NCI-H2081 treated with DMSO at 0.1 percent for 48 hours (cell line): ENCODE measurements at places on chromosomes 7 and 10.

DNA sequence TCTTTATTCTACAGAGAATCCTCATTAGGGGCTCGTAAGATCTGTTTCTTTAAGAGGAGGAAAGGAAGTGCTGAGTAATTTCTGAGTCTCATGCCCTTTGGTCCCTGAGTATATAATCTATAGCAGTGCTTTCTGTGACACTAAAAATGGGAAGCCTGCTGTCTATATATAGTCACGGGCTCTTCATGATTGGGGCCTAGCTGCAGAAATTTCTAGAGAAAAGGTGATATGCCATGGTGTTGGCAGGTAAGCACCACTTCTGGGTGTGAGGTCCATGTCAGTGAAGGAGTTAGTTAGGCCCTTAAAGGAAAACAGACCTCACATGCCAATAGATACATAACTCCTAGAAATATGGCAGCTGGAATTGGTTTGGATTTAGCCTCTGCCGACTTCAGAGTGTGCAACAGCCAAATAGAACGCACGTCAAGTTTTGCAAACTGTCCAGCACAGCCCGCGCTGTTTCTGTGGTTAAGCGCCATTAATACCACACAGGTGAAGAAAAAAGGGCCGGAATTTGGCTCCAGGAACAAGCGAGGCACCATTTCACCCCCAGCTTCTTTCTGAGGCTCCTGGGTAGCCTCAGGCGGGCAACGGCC lies 123.2 kb downstream of the TACC2 start:
- DNase-seq: no peak

GRCh38 chr7:142384493-142384922 lies 126.7 kb upstream of the PRSS58 start:
- no peak for DNase-seq

GRCh38 chr10:49270565-49270964 lies 28.4 kb upstream of the C10orf71 start:
- DNase-seq: no peak

DNA sequence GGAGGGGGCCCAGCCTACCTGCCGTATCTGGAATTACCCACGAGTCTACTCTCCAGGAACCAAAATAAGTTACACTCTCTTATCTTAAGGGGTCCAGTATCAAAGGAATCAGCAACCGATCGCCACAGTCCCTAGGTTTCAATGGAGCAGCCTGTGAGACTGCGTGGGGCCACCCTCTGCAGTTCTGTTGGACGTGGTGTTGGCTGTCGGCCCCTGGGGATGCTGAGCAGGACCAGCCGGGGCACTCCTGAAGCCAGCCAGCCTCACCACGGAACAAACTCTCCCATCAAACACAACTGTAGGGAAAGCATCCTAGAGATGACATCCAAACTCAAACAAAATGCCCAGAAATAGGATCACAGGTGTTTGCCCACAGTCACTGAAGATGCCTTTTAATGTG lies 25.5 kb upstream of the ABLIM1 start:
- DNase-seq: no peak

DNA sequence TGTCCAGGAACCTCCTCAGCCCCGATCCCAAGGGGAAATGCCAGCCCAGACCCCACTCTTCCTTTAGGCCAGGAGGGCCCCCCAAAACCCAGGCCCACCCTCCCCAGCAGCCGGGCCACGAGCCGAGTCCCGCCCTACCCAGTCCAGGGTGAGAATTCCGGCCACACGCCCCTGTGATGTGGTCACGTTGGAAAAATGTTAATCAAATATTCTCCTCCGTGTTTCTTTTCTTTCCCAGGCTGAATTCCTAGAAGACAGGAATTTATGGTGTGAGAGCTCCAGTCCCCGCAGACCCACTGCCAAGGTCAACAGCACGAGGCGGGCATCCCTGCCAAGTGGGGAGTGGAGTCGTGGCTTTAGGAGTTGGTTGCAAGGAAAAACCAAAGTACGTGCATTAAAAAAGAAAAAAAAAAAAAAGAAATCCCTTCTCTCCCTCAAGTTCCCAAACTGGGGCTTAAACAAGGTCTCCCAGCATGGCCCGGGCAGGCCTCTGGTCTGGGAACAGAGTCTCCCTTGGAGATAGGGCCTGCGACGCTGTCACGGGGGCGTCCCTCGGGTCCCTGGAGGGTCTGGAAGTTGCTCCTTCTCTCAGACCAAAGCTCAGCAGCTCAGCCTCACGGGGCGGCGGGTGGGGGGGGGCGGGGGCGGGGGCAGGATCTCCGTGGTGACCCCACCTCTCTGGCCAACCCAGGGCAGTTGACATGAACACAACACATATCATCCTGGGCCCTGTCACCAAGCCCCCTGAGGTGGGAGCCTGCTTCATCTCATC lies 28.1 kb upstream of the ELN start:
- DNase-seq: no peak
